ENCODE measurements at places on chromosomes 7 and 10.

GRCh38 chr10:86668297-86669165 lies at the start of gene LDB3:
Gene LDB3, plus strand, starts transcription at chr10:86668511. Its CDS starts 181 bp downstream, at chr10:86668692.
- DNase-seq = peak; percentile 54

DNA sequence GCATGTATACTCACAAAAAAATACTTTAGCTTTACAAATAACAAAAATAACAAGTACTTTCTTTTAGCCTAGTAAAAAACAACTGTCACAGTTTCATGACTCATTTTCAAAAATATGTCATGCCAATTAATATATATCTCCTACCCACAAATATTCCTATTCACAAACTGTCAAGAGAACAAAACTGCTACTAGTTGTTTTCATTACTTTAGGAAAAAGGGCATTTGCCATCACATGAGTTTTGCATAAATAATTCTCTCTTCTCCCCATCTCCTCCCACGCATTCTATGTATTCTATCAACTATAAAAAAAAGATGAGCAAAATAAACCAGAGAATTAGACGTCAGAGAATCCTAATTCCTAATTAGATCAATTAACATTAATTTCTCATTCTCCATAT lies 87.6 kb downstream of the PIP4K2A start:
- DNase-seq = no peak

- DNase-seq = peak; percentile 61
Measured at GRCh38 chr10:89241486-89242344, 9.9 kb downstream of the LIPA start.

DNA sequence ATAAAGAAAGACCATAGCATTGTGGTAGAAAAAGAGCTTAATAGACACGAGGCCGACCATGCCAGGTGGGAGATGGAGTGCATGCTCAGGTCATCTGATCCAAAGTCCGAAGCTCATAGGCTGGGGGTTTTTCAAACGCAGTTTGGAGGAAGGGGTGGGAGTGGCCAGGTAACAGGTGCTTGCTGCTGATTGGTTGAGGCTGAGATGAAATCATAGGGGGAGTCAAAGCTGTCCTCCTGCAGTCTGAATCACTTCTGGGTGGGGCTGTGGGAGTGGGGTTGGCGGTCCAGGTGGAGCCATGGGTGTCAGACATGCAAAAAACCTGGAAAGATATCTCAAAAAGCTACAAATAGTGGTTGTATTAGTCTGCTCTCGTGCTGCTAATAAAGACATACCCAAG lies 2.8 kb upstream of the ERCC6 start:
- no peak for DNase-seq
